ENCODE measurements at places on chromosomes 12 and 14.

DNA sequence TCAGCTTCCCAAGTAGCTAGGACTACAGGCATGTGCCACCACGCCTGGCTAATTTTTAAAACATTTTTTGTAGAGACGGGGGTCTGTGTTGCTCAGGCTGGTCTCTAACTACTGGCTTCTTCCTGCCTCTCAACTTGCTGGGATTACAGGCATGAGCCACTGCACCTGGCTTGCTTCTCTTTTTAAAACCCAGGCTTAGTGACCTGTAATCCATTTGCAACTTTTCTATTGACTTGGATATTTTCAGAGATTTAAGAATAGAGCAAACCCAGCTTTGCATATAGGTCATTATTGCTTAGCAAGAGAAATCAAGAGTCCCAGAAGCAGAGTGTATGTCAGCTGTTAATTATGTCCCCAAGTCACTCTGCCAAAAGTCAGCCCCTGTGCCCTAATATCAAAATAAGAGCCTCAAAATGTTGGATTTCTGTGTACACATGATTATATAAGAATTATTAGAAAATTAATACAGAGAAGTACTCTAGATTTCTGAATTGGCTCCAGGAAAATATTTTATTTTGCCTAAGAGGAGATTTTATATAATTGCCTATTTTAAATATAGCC is 24.9 kb downstream of the TCP11L2 start:
- no peak for DNase-seq

- DNase-seq = no peak
Measured at GRCh38 chr12:9869307-9870161, at the start of gene CLEC2B. Gene CLEC2B, minus strand, starts transcription at chr12:9869354.

DNA sequence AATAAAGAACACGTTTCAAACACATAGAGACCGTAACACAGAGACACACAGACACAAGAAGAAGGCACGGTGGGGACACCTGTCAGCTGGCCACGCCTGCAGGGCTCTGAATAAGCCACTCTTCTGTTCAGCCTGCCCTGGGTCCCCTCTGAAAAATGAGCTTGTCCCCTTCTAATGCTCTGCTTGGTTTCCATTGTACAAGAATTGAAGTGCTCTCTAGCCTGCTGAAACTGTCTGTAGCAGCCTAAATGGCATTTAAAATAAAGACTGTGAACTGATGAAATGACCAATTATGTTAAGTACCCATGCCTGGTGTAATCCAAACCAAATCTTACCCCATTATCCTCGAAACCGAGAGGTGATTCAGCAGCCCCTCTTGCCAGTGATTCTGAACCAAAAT is 139.8 kb downstream of the FOXN3 start:
- no peak for DNase-seq

DNA sequence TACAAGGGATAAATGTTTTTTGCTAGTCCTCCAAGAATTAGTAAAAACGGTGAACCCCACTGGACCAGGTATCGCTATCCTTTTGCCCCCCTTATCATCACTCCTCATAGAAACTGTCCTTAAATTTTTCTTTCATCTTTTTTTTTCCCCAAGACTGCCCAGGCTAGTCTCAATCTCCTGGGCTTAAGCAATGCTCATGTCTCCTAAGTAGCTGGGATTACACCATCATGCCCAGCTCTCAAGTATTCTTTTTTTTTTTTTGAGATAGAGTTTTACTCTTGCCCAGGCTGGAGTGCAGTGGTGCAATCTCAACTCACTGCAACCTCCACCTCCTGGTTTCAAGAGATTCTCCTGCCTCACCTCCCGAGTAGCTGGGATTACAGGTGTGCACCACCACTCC is 9.7 kb downstream of the IRF2BPL start:
- no peak for DNase-seq

DNA sequence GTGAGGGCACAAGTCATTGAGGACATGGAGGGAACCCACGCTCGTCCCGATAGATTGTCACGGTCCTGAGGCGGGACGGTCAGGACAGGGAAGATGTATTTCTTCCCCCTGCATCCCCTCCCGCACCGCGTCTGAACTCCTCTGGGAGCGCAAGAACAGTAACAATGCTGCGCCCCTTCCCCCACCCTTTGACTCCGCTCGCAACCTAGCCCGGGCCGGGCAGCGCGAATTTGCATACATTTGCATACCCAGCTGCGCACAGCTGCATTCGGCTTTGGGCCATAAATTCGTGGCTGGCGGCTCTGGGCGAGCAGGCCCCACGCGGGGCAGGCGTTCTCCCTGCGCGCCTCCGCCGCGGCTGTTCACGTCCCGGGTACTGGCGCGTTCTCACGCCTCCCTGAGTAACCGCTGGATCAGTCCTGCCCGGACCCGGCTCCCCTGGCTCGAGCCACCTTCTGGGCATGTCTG is 29.0 kb upstream of the SMUG1 start:
- no peak for DNase-seq
